ENCODE measurements at places on chromosomes 7 and 10.

DNA sequence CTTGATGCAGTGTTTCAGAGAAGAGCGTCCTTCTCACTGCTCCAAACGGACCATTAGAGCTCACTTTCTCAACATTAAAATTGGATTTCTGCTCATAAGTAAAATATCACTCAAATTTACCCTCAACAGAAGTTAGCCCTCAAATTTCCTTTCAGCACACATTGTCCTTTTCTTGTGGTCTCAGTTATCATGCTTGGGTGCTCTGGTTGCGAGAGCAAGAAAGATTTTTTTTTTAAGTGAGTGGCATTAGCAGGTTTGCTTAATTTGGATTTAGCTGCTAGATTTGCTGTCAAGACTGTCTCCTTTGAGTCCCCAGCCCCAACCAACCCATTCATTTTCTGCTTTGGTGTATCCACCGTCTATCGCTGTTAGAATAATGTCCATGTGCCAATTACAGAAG is 2.6 kb upstream of the CH25H start:
- no peak for DNase-seq

GRCh38 chr10:920450-920849 is 11.1 kb downstream of the LARP4B start:
- no peak for DNase-seq

GRCh38 chr10:5694573-5694972 is 9.9 kb downstream of the TASOR2 start:
- no peak for DNase-seq

DNA sequence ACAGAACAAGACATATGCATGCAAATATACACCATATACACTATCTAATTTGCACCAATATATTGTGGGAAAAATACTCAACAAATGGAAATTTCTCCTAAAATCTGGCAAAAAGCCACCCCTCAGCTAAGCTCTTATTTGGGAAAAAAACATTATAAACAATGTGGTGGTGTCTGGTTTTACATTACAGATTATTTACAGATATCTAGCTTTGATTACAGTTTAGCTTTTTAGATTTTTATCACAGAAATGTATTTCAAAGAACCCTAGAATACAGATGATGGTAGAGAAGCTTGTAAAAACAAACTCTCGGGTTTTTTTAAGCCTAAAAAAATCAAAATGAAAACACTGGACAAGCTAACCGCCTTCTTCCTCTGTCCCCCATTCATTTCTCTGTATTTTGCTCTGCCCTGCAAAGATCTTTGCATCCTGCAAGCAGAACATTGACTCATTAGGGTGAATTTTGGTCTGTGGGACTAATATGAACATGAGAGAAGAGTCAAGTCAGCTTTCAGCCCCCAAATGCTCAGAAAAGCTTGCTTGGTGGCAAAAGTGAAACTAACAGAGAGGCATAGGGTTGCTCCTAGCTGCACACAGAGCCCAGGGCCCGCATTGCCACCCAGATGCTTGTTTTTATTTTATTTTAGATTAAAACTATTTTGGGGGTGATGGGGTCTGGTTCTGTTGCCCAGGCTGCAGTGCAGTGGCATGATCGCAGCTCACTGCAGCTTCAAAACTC is 88.8 kb upstream of the LYZL1 start:
- DNase-seq: no peak

- DNase-seq: no peak
Measured at GRCh38 chr7:49721441-49721840, 52.0 kb upstream of the VWC2 start.

GRCh38 chr7:2488272-2488645 is 12.1 kb upstream of the GRIFIN start:
- no peak for DNase-seq

- DNase-seq: no peak
Measured at GRCh38 chr7:40234046-40234445, 99.2 kb downstream of the SUGCT start.

- DNase-seq: no peak
Measured at GRCh38 chr7:96685353-96685752, 24.3 kb downstream of the SEM1 start.

GRCh38 chr10:28823501-28824075 is 146.3 kb downstream of the BAMBI start:
- no peak for DNase-seq

DNA sequence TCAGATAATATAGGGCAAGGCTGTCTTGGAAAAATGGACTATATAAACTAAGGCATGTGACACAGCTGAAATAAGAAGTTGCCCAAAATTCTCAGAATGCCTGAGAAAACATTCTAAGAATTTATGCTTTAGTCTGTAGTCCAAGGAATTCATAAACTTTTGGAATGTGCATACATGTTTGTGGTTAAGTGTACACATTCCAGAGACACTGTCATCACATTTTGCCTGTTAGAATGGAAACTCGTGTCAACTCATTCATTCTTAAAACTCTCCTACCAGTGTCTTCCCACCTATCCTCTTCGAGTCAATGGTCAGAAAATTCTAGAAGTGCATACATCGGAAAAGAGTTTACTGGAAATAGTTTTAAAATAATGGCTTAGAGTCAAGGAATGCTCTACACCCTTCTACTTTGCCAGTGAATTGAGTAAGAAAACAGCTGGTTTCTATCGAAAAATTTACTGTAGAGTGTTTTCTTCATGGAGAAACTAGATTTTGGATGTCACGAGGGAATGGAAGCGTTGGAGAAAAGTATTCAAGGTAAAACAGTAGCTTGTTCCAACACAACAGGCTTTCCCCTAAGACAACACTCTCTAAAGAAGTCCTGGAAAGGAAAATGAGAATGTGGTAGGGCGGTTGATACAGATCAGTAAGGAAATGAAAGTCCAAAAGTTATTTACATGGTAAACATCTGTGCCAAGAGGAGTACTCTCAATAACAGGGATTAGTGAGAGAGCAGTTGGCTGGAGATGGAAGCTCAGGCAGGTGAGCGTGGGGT is 1177.6 kb upstream of the C7orf33 start:
- DNase-seq: no peak

DNA sequence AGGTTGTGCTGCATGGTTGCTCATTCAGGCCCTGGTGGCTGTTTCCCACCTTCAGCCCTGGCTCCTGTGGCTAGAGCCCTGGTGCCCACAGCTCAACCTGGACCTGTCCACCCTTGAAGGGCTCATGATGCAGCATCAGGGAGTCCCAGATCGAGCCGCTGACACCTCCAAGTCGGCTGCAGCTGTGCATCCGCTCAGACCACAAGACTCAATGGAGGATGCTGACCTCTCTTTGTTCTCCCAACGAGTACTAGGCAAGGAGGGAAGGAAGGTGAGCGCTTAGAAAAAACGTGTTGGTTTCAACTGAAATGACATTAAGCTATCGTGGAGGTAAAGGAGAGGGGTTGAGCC is 9.5 kb upstream of the C10orf95 start:
- DNase-seq: no peak

- DNase-seq: no peak
Measured at GRCh38 chr10:104057717-104058116, 28.0 kb downstream of the COL17A1 start.

GRCh38 chr7:31093282-31093681 is 41.2 kb downstream of the ADCYAP1R1 start:
- no peak for DNase-seq

- DNase-seq: no peak
Measured at GRCh38 chr7:133642907-133643306, 390.0 kb downstream of the EXOC4 start.

- DNase-seq: no peak
Measured at GRCh38 chr10:132393695-132394181, 3.3 kb upstream of the PWWP2B start.

GRCh38 chr7:66804001-66804400 is 63.5 kb downstream of the RABGEF1 start:
- no peak for DNase-seq

DNA sequence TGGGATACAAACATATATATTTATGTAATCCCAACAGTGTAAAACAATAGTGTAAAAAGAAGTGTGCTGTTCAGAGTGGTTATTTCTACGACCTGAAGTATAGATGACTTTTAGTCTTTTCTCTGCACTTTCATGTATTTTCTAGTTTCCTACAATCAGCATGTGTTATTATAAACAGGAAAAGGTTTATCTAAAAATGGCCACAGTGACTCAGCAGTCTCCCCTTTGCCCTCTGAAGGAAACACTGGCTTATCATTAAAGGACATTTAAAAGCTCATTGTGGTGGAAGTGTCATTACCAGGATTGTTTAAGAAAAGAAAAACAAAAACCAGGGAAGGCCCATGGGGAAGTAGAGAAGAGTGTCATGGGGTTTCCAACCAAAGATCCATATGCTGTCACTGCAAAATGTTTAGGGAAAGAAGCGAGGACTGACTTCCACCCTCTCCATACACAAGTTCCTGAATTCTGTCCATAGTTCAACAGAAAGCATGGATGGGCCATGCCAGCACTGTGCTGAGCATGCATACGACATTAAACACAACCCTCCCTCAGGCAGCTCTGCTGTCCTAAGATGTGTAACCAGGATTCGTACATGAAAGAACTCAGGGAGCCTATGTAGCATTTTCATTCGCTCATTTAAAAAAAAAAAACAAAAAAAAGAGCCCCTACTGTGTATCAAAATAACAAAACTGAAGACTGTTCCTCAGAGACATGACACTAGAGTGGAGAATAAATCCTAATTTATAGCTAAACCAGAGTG is 10.2 kb downstream of the CYREN start:
- no peak for DNase-seq

DNA sequence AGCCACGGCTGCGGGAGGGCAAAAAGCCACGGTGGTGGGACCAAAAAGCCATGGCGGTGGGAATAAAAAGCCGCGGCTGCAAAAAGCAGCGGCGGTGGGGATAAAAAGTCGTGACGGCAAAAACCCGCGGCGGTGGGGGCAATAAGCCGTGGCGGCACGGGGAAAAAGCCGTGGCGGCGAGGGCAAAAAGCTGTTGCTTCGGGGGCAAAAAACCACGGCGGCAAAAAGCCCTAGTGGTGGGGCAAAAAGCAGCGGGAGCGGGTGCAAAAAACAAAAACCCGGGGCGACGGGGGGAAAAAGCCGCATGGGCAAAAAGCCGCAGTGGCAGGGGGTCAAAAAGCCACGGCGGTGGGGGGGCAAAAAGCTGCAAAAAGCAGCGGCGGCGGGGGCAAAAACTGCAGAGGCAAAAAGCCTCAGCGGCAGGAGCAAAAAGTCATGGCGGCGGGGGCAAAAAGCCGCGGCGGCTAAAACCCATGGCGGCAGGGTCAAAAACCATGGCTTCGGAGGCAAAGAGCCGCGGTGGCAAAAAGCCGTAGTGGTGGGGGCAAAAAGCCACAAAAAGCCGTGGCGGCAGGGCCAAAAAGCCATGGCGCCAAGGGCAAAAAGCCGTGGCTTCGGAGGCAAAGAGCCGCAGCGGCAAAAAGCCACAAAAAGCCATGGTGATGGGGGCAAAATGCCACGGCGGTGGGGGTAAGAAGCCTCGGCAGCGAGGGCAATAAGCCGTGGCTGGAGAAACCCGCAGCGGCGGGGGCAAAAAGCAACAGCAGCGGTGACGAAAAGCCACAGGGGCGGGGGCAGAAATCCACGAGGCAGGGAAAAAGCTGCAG is 525.8 kb downstream of the ZNF33B start:
- DNase-seq: no peak

DNA sequence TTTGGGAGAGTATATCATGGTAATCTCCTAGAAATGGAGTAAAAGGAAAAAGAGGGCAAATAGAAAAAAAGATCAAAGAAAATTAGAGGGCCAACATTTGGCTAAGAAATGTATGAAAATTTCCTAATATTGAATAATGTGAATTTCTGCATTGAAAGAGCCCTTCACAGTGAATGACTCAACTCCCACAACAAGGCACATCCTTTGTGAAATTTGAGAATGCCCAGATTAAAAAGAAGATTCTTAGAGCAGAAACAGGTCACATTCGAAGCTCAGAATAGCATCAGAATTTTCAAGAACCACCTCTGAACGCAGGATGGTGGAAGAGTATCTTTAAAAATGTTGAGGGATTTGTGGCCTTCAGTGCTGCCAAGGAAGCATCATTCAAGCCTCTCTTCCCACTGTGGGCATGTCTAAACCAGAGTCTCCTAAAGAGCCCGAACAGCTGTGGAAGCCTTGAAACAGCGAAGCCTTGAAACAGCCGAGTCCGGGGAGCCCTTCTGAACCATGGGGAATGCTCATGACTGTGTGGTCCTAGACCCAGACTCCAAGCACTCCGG is 43.6 kb downstream of the GUSB start:
- no peak for DNase-seq

- no peak for DNase-seq
Measured at GRCh38 chr7:25597946-25598345, 369.7 kb upstream of the NPVF start.

GRCh38 chr10:30425336-30426075 is 8.5 kb upstream of the MAP3K8 start:
- DNase-seq: no peak

DNA sequence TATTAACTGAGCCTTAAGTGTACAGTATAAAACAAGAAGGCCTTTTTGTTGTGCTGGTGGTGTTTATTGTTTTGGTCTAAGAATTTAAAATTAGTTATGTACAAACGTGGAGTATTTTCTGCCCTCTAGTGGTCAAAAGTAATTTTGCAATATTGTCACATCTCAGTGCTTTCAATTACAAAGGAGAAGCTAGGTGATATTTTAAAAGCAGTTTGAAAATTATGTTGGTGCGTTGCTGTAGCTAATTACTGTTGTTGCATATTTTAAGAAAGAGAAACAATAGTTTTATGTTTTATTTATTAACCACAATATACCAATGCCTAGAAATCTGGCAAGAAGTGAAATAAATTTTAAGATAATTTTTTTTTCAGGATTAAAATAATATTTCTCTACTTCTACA is 11.4 kb downstream of the NPVF start:
- no peak for DNase-seq

DNA sequence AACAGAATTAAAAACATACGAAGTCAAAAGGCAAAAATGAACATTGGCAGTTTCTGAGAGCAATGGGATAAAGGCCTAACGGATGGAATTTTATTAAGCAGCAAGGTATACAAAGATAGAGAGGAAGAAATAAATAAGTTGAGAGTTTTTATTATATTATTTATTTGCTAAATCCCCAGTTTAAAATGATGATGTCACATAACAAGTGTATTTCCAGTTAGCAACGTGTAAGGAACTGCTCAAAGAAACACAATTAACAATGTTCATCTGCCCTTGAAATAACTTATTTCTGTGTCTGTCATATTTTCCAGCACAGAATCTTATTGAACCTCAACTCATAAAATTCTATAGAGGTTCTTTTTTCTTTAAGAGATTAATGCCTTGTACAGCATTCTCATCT is 108.6 kb upstream of the TMEM106B start:
- DNase-seq: no peak

GRCh38 chr10:32985775-32986350 is 27.8 kb upstream of the ITGB1 start:
- DNase-seq: no peak

DNA sequence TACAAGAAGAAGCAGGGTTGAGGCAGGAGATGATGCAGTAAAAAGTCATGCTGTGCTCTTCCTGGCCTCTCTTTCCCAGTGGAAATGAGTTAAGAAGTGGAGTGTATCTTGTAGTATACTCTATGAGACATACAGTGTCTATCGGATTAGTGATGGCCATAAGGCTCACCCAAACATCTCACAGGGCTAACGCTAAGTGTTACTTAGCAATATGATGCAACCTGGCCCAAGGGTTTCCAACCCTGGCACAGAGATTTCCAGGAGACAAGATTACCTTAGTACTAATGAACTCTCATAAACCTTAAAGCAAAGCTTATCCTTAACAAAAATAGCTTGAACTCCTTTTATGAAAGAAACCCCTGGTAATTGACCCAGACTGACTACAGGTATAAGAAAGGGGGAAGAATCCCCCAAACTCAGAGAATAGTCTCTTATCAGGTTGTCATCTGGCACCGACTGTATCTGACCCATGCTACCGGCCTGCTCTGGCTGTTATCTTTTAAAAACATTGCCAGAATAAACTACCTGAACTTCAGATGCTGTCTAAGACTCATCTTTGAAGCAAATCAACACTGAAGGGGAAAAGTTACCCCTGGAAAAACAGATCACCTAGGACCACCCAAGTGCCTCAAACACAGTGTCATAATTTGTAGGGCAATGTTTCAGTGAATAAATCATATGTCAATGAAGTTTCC is 1002.0 kb downstream of the REEP3 start:
- DNase-seq: no peak

Data from activated CD4-positive, alpha-beta T cell treated with anti-CD3 and anti-CD28 coated beads for 24 hours (primary cell).